ENCODE measurements at places on chromosomes 7 and 10. TPM values are rescaled to one million over a fixed set of nuclear protein-coding genes. Genes with fewer than 3 reads are reported as not detected.

DNA sequence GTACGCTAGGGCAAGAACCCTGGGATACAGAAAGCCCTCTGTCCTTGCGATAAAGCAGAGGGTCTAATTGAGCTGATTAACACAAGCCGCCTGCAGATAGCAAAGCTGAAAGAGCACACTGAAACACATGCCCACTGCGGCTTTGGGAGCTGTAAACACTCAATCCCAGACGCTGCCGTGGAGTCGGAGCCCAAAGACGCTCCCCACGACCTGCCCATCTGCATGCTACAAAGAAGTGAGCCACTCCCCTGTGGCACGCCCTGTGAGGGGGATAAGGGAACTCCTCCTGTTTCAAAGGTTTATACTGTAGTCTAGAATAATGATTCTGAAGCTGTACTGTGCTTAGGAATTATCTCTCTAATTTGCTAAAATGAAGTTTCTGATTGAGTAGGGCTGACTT is 985.6 kb upstream of the GHITM start:
- DNase-seq = no peak

DNA sequence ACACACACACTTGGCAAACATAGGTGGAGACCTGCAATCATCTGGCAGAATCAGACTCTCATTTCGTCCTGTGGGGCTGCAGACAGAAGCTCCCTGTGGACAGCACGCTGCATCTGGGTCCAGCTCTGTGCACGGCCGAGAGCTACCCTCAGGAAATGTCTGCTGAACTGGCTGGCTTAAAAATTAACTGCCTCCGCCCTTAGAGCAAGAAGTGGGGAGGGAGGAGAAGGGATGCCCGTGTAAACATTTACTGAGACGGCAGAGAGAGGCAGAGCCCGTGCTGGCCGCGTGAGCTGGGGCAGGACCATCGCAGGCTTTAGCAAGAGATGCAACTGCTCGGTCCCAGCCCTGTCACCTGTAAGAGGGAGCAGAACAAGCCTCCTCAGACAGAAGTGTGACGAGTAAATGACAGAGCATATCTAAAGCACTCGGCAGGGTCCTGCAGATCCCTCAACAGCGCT is 81.8 kb downstream of the TNS3 start:
- no peak for DNase-seq

DNA sequence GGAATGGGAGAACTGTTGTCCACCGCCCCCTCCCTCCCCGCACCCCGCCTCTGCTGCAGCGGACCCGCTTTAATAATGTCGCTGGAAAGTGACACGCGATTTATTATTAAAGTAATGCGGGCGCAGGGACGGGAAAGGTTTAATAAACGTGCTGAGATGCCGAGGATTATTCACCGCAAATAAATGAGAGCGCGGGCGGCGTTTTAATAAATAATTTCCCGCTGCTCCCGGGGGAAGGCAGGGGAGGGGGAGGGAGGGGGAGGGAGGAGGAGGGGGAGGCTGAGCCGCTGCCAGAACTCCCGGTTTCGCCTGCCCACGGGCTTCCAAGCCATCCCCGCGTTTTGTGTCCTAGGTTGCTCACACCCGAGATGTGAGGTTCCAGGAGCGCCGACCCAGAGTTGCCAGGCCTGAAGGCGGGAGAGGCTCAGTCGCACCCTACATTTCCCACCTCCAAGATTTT is 5.1 kb downstream of the KAZALD1 start:
- DNase-seq = no peak

- DNase-seq = no peak
Observed at GRCh38 chr7:33705333-33705833, 200.0 kb upstream of the BMPER start.

The DNAJB12 gene
- total RNA-seq = 30.3 TPM

GRCh38 chr10:114837690-114838089 is 16.1 kb downstream of the FHIP2A start:
- no peak for DNase-seq

DNA sequence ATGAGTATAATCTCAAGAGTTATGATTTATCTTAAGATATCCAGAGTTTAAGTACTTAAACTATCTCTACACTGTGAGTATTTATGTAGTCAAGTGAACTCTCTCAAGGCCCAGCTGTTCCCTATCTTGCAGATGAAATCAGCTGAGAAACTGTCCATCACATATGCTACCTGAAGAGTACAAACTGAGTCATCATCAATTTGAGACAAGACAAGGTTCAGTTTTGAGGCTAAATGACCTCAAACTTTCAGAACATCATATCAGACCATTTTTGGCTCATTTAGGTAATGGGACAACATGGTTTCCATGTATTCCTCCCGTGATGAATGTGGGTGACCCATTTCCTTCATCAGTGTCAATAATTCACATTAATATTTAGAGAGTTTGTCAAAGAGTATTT is 53.1 kb upstream of the AUTS2 start:
- DNase-seq = no peak

DNA sequence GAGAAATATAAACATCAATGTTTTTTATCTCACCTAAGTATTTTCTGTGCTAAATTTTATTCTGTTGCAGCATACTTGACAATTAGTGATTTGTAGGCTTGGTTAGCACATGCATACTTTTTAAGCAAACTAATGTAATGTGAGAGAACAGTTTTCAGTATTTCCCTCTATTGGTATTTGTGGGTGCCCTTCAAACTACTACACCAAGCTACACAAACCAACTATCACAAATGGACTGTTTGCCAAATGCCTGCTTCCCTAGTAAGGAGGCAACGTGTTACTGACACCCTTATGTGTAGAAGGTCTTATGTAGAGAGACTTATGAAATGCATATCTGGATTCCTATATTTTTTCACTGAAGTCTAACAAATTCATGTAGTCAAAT is 98.4 kb upstream of the FZD1 start:
- DNase-seq = peak; percentile 22

The SNX13 gene
- 90.8 TPM for total RNA-seq

GRCh38 chr10:31622978-31623377 is 304.0 kb downstream of the ZEB1 start:
- peak; percentile 80 for DNase-seq

- no peak for DNase-seq
Observed at GRCh38 chr10:114678820-114679219, 20.7 kb upstream of the ABLIM1 start.

DNA sequence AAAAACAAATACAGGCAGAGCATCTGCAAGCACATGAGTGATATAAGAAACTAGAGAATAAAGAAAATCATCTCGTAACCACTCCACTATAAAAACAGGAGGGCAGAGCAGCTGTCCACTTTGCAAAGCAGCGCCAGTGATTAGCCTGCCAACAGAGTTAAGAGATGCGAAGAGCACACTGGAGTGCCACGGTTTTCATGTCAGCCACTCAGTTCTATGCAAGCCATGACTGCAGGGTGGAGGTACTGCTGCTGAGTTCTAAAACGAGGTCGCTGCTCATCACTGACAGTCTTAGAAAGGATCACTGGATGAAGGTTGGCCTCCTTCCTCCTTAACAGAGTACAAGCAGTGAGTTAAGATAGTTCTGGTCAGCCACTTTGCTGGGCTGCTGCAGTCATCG is 58.5 kb downstream of the FGFR2 start:
- no peak for DNase-seq

DNA sequence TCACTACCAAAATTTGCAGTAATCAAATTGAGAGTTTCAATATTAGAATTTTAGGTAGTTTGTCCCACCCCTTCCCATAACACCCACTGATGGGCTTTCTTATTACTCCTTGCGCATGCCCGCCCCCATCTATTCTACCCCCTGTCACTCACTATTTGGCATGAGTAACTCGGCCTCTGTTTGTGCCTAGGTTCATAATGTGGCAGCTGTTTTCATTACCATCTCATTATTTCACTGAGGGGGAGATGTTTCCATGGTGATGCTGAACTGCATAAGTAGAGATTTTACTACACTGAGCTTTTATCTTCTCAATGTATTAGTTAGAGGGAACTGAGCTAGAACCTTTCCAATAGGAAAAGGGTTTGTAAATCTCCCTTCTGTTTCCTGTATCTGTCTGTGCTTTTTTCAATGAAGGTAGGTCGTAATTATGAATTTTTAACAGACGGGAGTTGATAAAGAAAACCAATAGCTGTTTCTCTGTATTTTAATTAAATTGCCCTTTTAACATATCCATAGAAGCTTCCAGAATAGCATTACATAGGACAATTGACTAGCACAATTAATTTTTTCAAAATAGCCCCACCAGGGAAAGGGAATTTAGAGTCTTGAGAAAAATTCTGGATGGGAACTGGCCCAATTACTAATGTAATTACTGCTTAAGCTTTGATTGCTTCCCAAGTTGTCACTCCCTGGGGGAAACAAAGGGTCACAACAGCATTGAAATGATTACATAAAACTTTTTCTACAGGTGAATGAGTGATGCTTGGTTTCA is 33.4 kb downstream of the PRPS1L1 start:
- DNase-seq = no peak

DNA sequence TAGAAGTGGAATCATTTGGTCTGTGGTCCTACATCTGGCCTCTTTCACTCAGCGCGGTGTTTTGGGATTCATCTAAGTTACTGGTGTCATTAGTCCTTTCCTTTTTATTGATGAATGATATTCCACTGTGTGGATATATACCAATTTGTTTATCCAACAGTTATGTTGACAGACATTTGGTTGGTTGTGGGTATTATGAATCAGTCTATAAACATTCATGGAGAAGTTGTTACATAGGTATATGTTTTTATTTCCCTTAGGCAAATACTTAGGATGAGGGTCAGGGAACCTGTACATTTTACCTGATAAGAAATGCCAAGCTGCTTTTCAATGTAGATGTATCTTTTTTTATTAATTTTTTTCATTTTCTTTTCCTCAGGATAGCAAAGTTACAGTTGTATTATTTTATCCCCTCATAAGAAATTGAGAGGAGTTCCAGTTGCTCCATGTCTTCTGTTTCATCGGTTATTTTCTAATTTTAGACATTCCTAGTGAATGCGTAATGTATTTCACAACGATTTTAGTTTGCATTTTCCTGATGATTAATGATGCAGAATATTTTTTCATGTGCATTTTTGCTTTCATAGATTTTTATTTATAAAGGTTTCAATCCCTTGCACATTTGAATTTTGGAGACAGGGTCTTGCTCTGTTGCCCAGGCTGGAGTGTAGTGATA is 203.8 kb upstream of the SH2B2 start:
- no peak for DNase-seq

- DNase-seq = peak; percentile 62
Observed at GRCh38 chr7:118080947-118081346, 103.0 kb upstream of the LSM8 start.

GRCh38 chr7:148581624-148582023 is 8.9 kb upstream of the C7orf33 start:
- no peak for DNase-seq

GRCh38 chr10:59839576-59839975 is 66.8 kb downstream of the CCDC6 start:
- DNase-seq = peak; percentile 66

- no peak for DNase-seq
Observed at GRCh38 chr7:107850643-107851042, 40.3 kb upstream of the DLD start.

DNA sequence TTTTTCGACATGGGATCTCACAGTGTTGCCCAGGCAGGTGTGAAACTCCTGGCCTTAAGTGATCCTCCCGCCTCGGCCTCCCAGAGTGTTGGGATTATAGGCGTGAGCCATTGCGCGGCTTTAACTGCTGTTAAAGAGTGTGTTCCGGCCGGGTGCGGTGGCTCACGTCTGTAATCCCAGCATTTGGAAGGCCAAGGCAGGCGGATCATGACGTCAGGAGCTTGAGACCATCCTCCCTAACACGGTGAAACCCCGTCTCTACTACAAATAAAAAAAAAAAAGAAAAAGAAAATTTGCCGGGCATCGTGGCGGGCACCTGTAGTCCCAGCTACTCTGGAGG is 1.1 kb downstream of the RABGEF1 start:
- DNase-seq = peak; percentile 50

- peak; percentile 90 for DNase-seq
Observed at GRCh38 chr10:122293961-122294380, 22.9 kb downstream of the BTBD16 start.

GRCh38 chr7:128880791-128881457 is 18.3 kb downstream of the ATP6V1F start:
- DNase-seq = no peak

DNA sequence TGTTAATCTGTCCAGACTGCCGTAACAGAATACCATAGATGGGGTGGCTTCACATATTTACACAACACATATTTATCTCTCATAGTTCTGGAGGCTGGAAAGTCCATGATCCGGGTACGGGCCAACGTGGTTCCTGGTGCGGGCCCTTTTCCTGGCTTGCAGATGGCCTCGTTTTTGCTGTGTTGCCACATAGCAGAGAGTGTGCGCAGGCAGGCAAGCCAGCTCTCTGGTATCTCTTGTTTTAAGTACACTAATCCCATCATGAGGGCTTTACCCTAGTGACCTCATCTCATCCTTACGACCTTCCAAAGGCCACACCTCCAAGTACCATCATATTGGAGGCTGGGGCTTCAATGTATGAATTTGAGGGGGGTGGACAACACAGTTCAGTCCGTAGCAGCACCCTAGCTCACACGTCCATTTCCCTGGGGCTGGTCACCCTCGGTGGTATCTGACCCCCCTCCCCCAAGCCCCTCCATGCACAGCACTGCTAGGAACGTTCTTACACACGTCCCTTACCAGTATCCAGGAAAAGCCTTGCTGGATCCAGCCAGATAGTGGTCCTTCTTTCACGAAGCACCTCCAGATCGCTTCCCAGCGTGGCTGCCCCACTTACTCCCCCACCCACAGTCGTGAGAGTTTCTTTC is 21.5 kb downstream of the CUX1 start:
- DNase-seq = no peak

GRCh38 chr7:77942431-77942830 is 143.9 kb downstream of the PHTF2 start:
- DNase-seq = no peak

Data from myocyte (in vitro differentiated cells).